ENCODE measurements at places on chromosomes 2 and 18.

DNA sequence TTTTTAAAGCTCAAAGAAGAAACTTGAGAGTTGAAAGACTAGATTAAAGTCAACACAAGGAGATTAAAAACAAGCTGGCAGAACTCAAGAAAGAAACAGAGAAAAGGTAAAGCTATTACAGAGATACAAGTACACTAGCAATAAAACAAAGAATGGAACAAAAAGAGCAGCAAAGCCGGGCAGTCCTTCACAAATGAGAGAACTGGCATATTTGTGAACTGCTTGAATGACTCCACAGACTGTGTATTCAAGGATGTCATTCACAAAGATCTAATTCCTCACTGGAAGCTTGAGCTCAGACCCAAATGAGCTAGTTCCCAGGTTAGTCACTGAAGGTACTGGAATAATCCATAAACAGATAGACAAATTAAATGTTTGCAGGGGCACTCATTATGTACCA lies 318.0 kb downstream of the MYCN start:
- no peak for DNase-seq

- DNase-seq: no peak
Observed at GRCh38 chr2:2188941-2189340, 142.1 kb downstream of the MYT1L start.

- DNase-seq: no peak
Observed at GRCh38 chr2:5898667-5899066, 206.5 kb downstream of the SOX11 start.

DNA sequence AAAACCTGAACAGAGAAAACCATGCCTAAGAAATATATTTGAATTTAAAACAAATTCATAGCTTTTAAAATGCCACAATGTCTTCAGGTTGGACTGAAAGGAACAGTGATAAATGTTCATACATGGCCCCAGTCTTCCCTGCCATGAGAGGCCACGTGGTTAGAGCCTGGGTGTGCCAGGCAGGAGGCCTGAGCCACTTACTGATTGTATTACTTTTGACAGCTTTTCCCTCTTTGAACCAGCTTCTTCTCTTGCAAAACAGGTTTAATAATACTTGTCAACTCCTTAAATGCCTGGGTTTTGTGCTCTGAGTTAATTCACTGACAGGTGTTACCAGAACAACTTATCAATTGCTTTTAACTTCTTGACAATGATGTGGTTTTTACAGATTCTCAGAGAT lies 27.0 kb downstream of the RBKS start:
- DNase-seq: no peak

GRCh38 chr2:20150806-20151571 lies 73.9 kb downstream of the SDC1 start:
- DNase-seq: peak; percentile 75

DNA sequence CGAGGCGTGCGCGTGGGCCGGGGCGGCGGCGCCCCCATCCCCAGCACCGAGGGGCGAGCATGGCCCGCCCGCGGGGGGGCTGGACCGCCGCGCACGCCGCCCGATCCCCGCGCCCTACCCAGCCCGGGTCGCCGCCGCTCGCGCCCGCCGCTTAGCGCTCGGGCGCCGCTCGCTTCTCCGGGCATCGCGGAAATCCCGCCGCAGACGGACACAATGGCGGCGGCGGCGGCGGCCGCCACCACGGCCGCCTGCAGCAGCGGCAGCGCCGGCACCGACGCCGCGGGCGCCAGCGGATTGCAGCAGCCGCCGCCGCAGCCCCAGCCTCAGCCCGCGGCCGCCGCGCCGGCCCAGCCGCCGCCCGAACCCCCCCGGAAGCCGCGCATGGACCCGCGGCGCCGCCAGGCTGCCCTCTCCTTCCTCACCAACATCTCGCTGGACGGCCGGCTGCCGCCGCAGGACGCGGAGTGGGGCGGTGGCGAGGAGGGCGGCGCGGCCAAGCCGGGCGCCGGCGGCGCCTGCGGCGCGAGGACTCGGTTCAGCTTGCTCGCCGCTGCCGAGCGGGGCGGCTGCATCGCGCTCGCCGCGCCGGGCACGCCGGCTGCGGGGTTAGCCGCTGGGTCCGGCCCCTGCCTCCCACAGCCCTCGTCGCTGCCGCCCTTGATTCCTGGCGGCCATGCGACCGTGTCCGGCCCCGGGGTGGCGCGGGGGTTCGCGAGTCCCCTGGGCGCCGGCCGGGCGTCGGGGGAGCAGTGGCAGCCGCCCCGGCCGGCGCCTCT lies 453 bp downstream of the CABLES1 start:
- no peak for DNase-seq

GRCh38 chr2:108978709-108979111 lies 10.3 kb downstream of the EDAR start:
- no peak for DNase-seq

DNA sequence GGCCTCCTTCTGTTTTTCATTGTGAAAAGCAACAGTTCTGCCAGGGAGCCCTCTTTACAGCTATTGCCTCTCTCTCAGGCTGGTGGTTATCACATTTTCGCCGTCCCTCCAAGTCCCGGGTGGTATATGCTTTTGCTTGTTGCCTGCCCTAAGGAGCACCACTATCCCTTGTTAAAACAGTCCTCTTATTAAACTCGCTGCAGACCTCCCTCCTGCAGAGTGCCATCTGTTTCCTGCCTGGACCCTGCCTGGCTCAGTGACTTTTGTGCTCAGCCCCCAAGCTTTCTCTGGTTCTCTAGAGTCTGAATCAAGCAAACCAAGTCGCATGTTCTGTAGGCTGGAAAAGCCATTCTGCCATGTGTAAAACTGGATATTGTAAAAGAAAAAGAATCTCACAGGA lies 72.1 kb upstream of the FHL2 start:
- no peak for DNase-seq

DNA sequence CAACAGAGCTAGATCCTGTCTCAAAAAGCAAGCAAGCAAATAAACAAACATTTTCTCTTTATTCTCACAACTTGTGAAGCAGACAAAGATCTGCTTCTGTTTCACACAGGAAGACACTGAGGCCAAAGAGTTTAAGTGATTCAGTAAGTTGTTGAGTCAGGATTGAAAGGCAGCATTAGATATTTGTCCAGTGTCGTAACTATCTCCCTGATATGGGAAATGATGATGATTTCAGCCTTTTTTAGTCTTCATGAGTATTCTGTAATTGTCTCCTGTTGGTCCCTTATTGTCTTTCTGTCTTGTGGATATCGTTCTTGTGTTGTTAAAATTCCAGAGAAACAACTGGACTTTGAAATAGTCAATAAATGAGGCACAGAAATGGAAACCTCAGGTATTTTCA lies 59.6 kb downstream of the GATA6 start:
- no peak for DNase-seq

DNA sequence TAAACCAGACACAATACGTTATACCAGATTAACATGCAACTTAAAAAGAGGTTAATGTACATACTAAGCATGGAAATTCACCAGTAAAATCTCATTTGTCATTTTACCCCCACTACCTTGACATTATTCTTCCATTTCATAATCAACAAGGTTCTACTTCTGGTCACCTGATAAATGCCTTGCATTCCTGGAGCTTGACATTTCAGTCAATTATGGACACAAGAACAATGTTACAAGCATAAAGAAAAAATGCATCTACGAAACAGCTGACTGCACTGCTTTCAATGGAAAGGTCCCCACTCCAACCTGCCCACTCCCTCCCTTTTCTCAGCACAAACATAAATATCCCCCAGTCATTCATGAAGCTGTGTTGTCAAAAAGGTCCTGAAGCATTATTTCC lies 31.4 kb downstream of the ARL5A start:
- DNase-seq: no peak

GRCh38 chr2:135843671-135844070 lies 6.7 kb upstream of the LCT start:
- DNase-seq: no peak

DNA sequence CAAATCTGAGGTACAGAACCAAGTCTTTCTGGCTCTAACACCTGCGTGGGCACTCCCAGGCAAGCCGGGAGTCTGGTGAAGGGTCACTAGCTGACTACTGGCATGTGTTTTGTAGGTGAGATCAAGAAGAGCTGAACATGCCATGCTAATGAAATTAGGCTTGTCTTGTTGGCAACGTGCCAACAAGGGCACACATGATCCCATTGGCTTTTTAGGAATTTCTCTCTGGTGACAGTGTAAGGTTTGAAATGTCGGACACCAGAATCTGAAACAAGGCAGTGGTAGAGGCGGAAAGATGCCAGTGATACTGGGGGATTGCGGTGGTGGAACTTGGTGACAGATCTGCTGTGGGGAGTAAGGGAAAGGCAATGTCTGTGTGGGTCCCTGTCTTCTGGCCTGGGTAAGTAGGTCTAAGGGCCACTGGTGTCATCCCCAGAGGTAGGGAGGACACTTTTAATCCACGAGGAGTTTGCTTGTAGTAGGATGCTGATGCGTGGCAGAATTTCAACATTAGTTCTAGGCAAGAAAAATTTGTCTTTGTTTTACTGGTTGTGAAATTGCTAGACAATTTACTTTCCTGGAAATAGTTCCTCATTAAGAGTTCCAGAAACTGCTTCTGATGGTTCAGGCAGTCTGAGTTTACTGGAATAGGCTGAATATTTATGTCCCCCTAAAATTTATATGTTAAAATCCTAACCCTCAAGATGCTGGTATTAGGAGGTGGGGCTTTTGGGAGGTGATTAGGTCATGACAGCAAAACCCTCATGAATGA lies 52.6 kb upstream of the ACMSD start:
- no peak for DNase-seq

GRCh38 chr2:28993206-28993960 lies 12.3 kb downstream of the TOGARAM2 start:
- DNase-seq: no peak

Measured in GM12864 (cell line).